ENCODE measurements at places on chromosomes 12 and 14.
A peak's percentile ranks its signal among the peaks of the same experiment; 100 is the strongest.

GRCh38 chr14:96166461-96167223, 38.0 kb upstream of the BDKRB2 start:
- H3K27ac ChIP-seq, result no peak overlapping the region
- H3K36me3 ChIP-seq, result no peaks in the 10 kb centered on the region
- H3K4me3 ChIP-seq, result no peak overlapping the region
- H3K27me3 ChIP-seq, result peaks cover 3% of the 10 kb centered on the region
- DNase-seq, result no peak
- H3K4me1 ChIP-seq, result peaks cover 4% of the 10 kb centered on the region

DNA sequence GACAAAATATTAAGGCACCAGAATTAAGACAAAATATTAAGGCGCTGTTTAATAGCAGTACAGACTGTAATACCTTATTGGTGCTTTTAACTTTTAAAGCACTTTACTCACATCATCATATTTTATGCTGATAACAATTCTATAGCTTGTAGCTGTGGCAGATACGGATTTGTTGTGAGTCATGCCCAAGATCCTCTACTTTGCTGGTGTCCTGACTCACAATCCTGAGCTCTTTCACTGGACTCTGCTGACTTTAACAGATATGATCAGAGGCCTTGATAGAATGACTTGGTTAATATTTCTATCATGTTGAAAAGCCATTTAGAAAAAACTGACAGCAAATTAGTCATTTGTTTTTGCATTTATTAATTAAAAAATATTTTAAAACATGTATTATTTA, 99.0 kb upstream of the PKP2 start:
- H3K4me1 ChIP-seq, result peaks cover 8% of the 10 kb centered on the region
- H3K27ac ChIP-seq, result no peak overlapping the region
- H3K4me3 ChIP-seq, result no peak overlapping the region

GRCh38 chr14:32662211-32662610, 276.5 kb upstream of the NPAS3 start:
- no peaks in the 10 kb centered on the region for H3K36me3 ChIP-seq
- DNase-seq, result no peak
- no peaks in the 10 kb centered on the region for H3K27me3 ChIP-seq
- peaks cover 3% of the 10 kb centered on the region for H3K4me1 ChIP-seq
- no peak overlapping the region for H3K27ac ChIP-seq
- no peak overlapping the region for H3K4me3 ChIP-seq

- no peak for DNase-seq
- H3K36me3 ChIP-seq, result no peaks in the 10 kb centered on the region
- H3K4me3 ChIP-seq, result no peak overlapping the region
- no peak overlapping the region for H3K27ac ChIP-seq
Measured at GRCh38 chr14:75487155-75487671, 35.1 kb upstream of the BATF start.

DNA sequence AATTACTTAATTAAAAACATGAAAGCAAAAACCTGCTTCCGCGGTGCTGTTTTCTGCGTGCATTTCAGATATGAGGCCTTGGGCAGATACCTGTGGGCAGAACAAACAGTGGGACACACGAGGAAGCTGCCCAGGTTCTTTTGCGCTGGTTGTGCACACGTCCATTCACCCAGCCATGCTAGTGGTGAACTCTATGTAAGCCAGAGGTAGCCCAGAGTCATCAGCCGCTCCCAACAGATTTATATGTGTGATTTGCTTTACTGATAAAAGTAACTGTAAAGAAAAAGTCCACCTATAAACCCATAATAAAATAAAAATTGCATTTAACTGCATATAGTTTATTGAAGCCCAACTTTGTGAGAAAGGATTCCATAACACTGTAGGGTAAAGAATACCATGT, 47.1 kb upstream of the TMEM260 start:
- peaks cover 21% of the 10 kb centered on the region for H3K27me3 ChIP-seq
- no peaks in the 10 kb centered on the region for H3K36me3 ChIP-seq
- no peaks in the 10 kb centered on the region for H3K4me1 ChIP-seq

- no peaks in the 10 kb centered on the region for H3K27me3 ChIP-seq
- peaks cover 32% of the 10 kb centered on the region for H3K4me1 ChIP-seq
- H3K27ac ChIP-seq, result no peak overlapping the region
Measured at GRCh38 chr12:46663318-46663717, 162.5 kb downstream of the SLC38A4 start.

GRCh38 chr12:24997970-24998582, 49.2 kb upstream of the BCAT1 start:
- H3K27ac ChIP-seq, result no peak overlapping the region
- H3K27me3 ChIP-seq, result peaks cover 10% of the 10 kb centered on the region
- H3K4me1 ChIP-seq, result peaks cover 6% of the 10 kb centered on the region
- H3K36me3 ChIP-seq, result no peaks in the 10 kb centered on the region

GRCh38 chr14:61321385-61322010, at the start of gene PRKCH:
PRKCH (plus strand) TSS chr14:61321579; CDS start chr14:61322102, 523 bp downstream.
- peak within 1 kb of the TSS; percentile 72 for H3K4me3 ChIP-seq
- H3K27me3 ChIP-seq, result peaks cover 43% of the 10 kb centered on the region
- no peak within 1 kb of the TSS for H3K27ac ChIP-seq
- H3K4me1 ChIP-seq, result peaks cover 3% of the 10 kb centered on the region
- DNase-seq, result peak; percentile 28

DNA sequence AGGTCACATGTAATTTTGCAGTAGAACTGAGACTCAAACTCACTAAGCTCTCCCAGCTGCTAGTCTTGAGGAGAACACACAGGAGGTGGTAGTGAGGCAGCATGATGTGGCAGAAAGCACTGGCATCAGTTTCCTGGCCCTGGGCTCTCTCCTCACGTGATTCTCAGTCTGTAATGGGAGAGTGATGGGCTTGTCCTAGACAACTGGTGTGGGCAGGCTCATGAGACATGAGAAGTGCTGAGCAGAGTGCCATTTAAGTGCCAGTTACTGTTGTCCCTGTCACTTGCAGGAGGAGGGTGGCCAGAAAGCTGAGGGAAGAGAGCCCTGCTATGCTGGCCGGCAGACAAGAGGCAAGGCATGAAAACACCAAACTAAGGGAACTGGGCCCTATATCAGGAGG, 48.5 kb upstream of the OVCH1 start:
- no peaks in the 10 kb centered on the region for H3K4me1 ChIP-seq
- peaks cover 8% of the 10 kb centered on the region for H3K36me3 ChIP-seq
- no peaks in the 10 kb centered on the region for H3K27me3 ChIP-seq
- no peak overlapping the region for H3K4me3 ChIP-seq
- no peak for DNase-seq
